ENCODE measurements at places on chromosomes 4 and X.
A peak's percentile ranks its signal among the peaks of the same experiment; 100 is the strongest.

GRCh38 chr4:8705161-8706145 lies 112.9 kb downstream of the CPZ start:
- no peak for DNase-seq

DNA sequence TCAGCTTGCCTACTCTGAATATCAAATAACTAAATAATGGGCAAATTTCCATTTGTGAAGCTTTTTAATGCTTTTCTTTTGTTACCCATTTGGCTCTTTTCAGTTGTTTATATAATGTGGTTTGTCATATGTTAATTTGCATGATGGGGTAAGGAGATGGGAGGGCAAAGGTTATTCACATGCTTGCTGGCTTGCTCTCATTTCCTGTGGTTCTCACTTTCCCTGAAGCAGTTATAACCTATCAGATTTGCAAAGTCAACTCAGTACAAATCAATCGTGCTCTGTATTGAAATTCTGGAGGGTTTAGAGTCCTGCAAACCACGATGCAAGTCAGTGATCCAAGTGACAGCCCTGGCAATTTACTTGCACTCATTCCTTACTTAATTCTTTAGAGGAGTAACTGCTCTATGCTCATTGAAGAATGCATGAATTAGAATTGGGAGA lies 711.2 kb downstream of the ADGRL3 start:
- no peak for DNase-seq

- DNase-seq = no peak
These were observed 953 bp downstream of the EPGN start for GRCh38 chr4:74309223-74309622.

GRCh38 chrX:150990910-150991309 lies 7.8 kb downstream of the HMGB3 start:
- no peak for DNase-seq

- no peak for DNase-seq
These were observed 496.0 kb upstream of the AGA start for GRCh38 chr4:177938226-177938625.

DNA sequence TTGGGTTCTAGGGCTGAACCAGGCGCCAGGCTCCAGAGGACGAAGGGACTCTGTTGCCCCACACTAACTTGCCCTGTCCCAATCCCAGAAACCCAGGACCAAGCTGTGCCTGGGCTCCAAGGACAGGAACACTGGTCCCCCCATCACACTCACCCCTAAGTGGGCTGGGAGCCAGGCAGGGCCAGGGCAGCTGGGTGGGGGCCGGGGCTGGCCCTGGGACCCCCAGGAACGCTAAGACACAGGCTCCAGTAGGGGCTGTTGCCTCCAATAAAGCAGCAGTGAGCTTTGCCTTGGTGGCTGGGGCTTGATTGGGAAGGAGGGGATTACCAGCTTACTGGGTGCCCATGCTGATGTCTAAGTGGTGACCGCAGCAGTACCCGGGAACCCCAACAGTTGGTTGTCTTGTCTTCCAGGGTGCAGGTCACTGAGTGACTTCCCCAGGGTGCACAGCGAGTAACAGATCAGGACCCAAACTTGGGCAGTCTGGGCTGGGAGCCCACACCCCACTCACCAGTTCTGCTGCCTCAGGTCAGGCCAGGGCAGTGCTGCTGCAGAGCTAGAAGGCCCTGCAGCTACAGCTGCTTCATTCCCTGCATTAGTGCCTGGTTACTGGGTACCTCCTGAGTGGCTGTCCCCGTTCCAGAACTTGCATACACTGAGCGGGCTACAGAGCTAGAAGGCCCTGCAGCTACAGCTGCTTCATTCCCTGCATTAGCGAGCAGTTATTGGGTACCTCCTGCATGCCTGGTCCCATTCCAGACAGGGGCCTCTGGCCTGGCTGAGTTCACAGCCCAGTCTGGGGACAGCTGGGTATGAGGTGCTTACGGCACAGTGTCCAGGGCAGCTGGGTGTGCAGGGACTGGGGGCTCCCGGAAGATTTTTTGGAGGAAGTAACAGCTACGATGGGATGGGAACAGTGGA lies 9.4 kb upstream of the ADD1 start:
- no peak for DNase-seq

- DNase-seq = no peak
These were observed 67.7 kb upstream of the FAM9A start for GRCh38 chrX:8868906-8869305.

- no peak for DNase-seq
These were observed 21.1 kb downstream of the TEC start for GRCh38 chr4:48248559-48248953.

DNA sequence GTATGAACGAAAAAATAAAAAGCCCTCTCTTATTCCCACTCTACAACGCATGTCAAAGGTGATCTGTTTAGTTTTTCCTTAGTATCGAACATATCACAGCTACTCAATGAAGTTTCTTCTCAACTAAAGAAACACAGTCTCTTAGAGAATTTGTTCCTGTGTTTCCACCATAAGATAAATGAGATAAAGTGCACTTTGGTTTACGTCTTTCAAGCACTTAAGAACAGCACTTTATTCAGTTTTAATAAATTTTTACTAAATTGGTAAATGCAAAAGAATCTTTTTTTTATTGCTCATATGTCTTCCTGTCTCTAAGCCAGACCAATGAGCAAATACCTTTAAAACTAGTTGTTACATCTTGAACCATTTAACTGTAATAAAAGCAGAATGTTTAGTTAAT lies 259.8 kb downstream of the CHIC1 start:
- no peak for DNase-seq

GRCh38 chrX:18468599-18468998 lies 43.2 kb downstream of the CDKL5 start:
- no peak for DNase-seq

DNA sequence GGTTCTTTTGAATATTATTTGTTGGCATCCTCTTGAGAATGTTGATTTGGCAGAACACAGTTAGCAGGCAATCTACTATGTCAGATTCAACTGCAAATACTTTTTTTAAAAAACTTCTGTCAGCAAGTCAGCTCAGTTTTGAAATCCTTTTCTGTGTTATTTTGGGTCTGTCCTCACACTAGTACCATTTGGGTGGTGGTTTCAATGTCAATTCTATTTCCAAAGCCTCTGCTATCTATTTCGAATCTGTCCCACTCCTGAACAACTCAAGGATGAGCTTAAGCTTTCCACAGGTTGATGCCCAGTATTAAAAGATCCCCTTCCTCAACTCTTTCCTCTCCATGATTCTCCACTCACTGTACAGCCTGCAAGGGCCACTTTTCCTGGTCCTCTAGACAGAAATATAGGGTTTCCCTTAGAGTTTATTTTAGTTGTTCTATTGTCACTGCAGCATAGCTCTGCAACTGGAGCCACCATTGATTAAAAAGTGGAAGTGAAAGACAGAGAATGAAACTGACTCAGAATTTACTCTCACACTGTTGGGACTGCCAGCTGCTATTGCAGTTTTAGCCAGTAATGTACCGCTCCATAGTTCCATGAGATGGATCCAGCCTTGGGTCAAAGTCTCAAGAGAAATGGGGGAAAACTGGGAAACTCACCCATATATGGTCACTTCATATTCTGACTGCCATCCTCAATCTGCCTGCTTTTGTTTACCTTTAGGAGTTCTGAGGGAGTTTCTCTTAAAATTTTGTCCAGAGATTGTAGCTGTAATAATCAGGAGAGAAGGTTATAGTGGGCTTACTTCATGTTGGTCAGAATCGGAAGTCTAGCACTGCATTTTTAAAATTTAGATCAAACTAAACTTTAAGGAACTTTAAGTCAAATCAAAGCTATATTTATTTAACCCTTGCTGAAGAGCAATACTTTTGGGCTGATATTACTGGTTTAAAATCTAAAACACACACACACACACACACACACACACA lies 14.6 kb downstream of the HDX start:
- no peak for DNase-seq

GRCh38 chrX:44674906-44675305 lies 132.2 kb upstream of the FUNDC1 start:
- no peak for DNase-seq

- peak; percentile 49 for DNase-seq
These were observed 859 bp downstream of the SMARCA1 start for GRCh38 chrX:129522184-129523078.

GRCh38 chr4:115119804-115120352 lies 6.5 kb upstream of the NDST4 start:
- DNase-seq = no peak

GRCh38 chrX:56089376-56089775 lies 142.8 kb upstream of the KLF8 start:
- no peak for DNase-seq

- DNase-seq = no peak
These were observed 39.6 kb downstream of the DDX60L start for GRCh38 chr4:168440442-168441264.

DNA sequence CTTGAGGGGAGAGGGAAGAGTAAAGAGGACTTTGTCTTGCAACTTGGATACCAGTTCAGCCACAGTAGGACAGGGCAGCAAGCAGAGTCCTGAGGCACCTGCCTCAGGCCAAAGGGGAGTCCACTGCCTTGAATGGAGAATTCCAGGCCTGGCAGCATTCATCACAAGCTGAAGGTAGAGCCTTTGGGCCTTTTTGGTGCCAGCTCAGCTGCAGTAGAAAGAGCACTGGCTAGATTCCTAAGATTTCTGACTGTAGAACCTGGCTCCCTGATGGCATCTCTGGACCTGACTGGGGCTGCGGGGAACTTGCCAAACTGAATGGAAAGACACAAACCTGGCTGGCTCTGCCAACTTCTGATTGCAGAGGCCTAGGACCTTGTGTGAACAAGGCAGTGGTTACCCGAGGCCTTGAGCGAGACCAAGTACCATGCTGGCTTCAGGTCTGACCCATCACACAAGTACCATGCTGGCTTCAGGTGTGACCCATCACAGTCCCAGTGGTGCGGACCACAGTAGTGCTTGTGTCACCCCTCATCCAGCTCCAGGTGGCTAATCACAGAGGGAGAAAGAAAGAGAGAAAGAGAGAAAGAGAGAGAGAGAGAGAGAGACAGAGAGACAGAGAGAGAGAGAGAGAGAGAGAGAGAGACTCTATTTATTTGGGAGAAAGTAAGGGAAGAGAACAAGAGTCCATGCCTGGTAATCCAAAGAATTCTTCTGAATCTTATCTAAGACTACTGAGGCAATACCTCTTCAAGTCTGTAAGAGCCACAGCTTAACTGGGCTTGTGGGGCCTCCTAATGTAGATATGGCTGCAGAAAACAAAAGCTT lies 137.6 kb upstream of the SPIN4 start:
- no peak for DNase-seq

DNA sequence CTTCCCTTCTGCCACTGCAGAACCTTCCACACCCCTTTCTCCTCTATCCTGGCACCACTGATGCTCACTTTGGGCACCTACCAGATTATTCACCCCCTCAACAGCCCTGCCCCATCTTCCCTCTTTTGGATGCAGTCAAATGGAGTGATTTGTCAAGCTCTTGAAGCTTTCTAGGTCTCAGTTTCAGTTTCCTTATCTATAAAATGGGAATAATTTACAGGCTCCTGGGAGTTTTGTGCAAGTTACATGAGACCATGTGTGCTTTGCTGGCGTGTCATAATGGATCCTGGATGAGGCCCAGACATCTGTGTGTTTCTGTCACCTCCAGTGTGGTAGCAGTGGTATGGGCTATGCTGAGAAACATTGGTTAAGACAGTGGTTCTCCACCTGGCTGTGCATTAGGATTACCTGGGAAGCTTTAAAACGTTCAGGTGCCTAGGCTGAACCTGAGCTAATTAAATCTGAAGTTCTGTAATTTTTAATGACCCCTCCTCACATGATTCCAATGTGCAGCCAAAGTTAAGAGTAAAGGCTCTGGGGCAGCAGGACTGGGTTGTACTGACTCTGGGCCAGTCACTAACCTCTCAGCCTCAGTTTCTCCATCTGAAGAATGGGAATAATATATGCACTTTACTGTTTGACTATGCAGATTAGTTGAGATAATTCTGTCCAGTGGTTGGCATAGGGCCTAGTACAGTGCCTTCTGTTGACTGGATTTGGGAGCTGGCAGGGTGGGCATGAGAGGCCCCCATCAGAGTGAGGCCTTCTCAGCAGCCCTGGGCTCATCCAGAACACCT lies 6.8 kb upstream of the MGST2 start:
- no peak for DNase-seq

DNA sequence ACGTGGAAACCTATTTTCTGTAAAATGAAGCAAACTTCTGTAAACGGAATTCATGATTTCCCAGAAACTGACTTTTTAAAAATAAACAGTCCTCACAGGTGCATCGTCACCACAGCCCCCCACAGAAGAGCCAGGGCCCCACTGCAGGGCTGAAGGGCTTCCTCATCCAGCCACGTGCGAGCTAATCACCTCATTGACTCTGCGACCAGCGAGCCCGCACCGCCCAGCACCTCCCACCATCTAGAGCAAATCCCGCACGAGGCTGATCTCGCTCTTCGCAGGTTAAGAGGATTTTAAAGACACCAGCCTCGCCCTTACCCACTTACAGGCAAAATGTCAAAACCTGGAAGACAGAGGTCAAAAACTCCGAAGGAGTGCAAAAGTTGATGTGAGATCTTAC lies 14.8 kb downstream of the PPP2R3B start:
- DNase-seq = no peak

- DNase-seq = no peak
These were observed 27.7 kb upstream of the MOB1B start for GRCh38 chr4:70874268-70875156.

DNA sequence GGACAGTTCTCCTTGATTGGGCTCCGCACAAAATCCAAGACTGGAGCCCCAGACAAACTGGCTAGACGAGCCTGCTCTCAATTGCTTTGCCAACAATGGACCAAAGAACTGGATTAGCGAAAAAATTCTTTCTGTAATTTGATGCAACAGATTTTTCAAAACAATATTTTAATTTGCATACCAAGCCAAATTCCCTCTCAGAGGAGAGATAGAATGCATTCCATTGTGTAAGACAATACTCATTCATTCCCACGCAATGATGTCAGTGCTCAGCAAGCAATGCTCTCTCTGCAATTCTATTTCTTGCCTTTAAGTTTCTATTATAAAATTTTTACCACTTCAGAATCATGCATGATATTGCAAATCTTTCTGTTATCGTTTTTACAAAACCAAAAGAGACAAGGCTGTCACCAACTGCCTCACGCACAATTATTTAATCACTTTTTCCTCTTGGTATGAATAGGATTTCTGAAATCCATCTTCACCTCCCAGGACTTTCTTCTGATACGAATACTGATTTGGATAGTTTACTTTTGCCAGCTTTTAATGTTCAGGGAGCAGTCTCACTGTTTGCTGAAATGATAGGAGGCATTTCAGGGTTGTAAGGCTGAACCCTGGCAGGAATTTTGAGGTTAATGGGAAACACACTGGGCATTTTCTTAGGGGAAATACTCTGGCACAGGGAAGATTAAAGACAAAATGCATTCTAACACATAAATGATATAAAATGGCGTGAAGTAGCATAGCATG lies 46.1 kb upstream of the HCCS start:
- DNase-seq = no peak

- no peak for DNase-seq
These were observed 2.1 kb downstream of the MAGEB2 start for GRCh38 chrX:30217465-30217864.

Measured in head of caudate nucleus (tissue), 42 donors.